HFF-Myc (cell line): ENCODE measurements at places on chromosomes 5 and 9.

GRCh38 chr5:1864896-1865440 lies 17.8 kb downstream of the IRX4 start:
- DNase-seq: no peak

GRCh38 chr5:179872055-179872827 lies 13.6 kb upstream of the MRNIP start:
- DNase-seq: no peak

DNA sequence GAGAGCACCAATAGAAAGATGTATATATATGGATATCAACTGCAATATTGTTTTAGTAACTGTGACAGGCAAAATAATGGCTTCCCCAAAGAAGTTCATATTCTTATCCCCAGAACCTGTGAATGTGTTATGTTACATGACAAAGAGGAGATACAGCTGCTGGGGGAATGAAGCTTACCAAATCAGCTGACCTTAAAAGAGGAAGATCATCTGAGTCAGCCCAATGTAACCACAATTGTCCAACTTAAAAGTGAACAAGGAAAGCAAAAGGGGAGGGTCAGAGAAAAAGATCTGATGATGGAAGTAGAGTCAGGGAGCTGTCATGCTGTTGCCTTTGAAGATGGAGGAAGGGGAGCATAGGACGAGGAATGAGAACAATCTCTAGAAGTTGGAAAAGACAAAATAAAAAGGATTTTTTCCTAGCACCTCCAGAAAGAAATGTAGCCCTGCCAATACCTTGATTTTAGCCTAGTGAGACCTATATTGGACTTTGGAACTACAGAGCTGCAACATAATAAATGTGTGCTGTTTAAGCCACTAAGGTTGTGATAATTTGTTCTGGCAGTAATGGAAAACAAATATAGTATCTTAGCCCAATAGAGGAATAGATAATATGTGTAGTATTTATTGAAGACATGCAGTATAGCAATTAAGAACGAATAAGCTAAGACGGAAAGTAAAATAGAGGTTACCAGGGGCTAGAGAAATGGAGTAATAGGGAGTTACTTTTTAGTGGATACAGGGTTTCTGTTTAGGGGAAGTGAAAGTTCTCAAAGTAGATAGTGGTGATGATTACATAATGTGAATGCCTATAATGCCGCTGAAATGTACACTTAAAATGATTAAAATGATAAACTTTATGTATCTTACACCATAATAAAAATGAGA lies 115.9 kb downstream of the PIK3R1 start:
- no peak for DNase-seq

DNA sequence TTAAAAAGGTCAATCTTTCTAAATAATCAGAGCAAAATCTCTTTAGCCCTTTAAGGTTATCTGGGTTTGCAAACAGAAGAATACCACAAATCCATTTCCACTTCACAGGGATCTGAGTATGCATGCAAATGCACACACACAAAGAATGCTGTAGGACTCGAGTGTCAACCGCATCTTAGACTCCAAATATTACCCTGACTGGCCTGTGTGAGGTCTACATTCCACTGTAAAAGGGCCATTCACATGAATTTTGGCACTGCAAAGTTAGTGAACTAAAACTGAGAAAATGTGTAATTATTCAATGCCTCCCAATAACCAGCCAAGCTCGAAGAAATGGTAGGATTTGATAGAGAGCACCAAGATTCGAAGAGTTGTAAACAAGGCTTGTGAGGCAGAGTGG lies 199.9 kb downstream of the AGTPBP1 start:
- DNase-seq: no peak

GRCh38 chr9:108476574-108476973 lies 379.2 kb downstream of the ACTL7B start:
- no peak for DNase-seq

GRCh38 chr5:91188755-91189154 lies 194.4 kb downstream of the ARRDC3 start:
- DNase-seq: no peak

DNA sequence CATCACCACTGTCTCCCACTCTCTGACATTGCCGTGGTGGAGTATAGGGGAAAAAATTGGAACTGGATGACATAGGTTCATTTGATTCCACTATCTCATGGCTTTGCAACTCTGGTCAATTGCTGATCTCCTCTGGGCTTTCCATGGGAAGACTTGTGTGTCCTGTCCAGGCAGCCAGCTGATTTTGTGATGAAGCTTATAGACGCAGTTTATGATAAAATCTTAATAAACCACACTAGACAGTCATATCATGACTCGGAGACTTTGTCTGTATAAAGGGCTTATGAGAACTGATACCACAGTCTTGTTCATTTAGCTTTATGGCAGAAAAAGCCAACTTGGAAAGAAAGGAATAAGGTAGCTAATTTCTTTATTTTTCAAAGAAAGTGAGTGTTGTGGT lies 296.5 kb downstream of the MAST4 start:
- DNase-seq: no peak

GRCh38 chr5:29042152-29042551 lies 2003.8 kb upstream of the CDH9 start:
- no peak for DNase-seq

DNA sequence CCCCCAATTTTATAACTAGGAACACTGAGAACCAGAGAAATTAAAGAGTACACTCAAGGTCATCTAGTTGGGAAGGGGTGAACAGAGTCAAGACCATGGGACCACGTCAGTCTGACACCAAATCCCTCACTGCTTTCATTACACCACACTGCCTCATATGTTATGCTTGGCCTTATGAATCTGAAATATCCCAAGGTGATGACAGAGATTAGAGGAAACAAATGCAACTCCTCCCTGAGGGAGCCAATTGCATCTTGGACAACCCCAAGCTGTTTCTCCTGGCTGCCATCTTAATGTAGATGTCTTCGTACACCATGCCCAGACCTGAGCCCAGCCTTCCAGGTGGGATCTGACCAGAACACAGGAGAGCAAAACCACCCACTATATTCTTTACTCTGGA lies 60.6 kb upstream of the ABCA1 start:
- DNase-seq: no peak

DNA sequence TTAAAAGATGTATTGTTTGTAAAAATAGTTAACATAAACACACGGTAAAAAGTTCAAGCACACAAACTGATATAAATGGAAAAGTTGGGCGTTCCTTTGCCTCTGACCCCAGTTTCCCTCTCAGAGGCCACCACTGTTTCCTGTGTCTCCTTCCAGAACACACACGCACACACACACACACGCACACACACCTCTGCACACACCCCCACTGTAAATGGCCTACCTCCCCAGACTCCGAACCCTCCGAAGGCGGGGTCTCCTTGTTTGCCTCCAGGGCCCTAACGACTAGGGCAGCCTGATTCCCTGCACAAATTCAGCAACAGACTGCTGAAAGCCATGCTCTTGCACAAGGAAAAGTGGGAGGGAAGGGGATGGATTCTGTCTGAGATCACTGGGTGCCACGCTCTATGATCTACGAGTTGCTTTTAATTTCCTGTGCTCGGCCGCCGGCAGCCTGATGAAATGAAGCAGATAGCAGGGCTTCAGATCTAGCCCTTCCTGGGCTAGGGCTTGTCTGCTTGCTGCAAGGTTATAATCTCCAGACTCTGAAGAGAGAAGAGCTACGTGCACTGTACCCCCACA lies 184.0 kb upstream of the IL12B start:
- DNase-seq: no peak

DNA sequence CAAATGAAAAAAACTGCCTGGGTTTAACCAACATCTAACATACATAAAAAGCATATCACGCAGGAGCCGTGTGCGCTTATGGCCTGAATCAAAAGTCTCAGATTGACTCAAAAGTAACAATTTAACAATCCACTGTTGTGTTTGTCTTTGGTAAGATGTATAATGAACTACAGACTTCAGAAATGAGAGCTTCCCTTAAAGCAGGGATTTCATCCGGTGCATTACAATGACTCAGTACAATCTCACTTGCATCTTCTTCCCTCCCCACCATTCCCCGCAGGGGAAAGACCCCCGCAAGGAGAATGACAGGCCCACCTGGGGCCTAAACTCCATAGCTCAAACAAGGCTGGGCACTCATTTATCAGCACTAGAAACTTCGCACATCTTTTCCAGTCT lies 1.4 kb downstream of the ZFR start:
- no peak for DNase-seq

DNA sequence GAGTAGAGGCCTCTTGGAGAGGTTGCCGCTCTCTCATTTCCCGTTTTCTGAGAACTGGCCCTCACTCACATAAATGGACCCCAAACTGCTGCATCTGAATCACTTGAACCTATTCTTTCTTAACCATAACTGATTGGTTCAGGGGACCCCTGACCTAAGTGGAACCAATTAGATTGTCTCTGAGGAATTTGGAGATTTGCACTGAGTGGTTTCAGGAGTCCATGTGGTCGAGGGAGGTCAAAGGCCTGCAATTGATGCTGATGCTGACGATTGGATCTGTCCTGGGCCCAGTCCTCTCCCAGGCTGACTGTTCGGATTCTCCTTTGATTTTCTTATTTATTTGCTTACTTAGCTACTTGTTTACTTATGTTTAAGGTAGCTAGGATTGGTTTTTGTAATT lies 88.0 kb downstream of the PTCD2 start:
- no peak for DNase-seq

DNA sequence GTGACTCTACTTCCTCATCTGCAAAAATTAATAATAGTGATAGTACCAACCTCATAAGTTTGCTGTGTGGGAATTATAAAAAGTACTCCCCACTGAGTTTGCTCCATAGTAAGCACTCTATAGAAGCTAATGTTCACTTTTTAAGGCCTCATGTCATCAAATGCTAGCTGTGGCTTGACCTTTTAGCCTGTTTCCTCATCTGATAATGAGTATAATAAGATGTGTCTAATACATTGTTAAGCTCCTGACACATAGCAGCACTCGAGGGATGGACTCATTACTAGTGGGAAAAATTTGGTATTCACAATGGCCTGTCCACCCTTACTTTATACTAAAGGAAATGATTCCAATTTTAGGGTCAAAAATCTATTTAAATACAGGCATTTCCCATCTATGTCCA lies 26.1 kb upstream of the CAST start:
- DNase-seq: no peak

DNA sequence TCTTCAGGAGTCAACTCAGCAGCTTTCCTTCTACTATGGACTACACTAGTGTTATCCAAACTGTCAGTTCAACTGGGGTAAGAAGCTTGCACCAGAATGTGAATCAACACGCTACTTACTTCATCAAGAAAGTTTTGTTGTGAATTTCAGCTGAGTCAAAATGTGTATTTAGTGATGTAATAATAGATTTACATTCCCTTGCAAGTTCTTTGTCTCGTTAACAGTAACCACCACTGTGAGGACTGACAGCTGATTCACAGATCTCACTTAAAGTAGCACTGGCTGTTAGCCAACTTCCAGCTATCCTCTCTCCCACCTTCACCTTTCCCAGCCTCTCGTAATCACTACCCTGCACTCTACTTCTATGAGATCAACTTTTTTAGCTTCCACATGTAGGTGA lies 445.3 kb downstream of the NTRK2 start:
- no peak for DNase-seq

DNA sequence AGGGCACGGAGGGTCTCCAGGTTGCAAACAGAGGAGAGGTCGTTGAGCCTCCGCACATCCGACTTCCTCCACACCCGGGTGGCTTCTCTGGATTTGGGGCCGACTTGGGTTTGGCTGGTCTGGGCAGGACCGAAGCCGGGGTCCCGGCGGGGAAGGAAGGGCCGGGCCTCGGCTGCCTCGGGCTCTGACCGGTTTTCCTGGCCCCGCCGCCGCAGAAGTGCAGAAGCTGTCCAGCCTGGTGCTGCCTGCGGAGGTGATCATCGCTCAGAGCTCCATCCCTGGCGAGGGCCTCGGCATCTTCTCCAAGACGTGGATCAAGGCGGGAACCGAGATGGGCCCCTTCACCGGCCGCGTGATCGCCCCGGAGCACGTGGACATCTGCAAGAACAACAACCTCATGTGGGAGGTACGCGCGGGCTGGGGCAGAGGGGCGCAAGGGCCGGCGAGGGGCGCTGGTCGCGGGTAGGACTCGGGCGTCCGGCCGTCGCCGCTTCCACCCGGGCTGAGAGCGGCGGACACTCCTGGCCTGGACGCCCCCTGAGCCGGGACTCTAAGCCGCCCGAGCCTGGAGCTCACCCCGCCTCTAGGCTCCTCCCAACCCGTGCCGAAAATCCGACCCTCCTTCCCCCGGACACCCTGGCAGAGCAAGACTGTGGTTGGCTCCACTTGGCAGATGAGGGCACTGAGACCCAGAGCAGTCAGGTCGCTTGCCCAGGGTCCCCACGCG lies 2.2 kb downstream of the PRDM12 start:
- DNase-seq: no peak

- no peak for DNase-seq
Observed at GRCh38 chr5:96283589-96283988, 149.5 kb downstream of the PCSK1 start.

- DNase-seq: no peak
Observed at GRCh38 chr5:125457617-125458016, 711.2 kb upstream of the ZNF608 start.

DNA sequence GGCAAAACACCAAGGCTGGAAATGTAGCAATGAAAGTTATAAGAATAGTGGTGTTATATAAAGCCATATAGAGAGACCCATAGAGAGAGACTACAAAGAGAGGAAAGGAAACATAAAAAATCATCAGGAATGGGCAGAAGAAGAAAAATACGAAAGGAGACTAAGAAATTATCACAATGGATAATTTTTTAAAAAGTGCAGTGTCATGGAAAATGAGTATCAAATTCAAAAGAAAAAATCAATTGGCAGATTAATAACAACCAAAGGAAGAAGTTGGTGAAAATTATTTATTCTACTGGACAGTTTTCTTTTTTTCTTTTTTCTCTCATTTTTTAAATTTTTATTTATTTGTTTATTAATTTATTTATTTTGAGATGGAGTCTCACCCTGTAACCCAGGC lies 1488.4 kb upstream of the WWC1 start:
- DNase-seq: no peak

DNA sequence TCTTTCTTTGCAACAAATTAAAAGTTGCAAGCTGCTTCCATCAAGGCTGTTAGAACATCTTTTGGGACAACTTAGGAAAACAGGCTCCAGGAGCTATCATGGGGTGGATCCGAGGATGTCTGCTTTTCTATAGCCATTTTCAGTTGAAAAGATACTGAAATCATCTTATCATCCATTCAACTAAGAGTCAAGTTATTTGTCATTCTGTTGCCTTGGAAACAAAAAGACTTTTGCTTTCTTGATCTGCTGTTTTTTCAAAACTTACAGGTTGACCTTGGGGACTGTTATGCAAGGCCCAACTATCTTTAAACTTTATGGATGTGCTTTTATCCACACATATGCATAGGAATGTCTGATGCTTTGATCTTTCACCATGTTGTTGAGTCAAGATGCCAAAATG lies 545.3 kb upstream of the DAP start:
- DNase-seq: no peak
